Activated naive CD4-positive, alpha-beta T cell (primary cell): ENCODE measurements at places on chromosomes 1 and 21.

- no peak for DNase-seq
Observed at GRCh38 chr1:179082333-179082998, 596 bp downstream of the TOR3A start.

GRCh38 chr1:57026624-57027354 is 61.0 kb upstream of the C8B start:
- DNase-seq, result no peak

DNA sequence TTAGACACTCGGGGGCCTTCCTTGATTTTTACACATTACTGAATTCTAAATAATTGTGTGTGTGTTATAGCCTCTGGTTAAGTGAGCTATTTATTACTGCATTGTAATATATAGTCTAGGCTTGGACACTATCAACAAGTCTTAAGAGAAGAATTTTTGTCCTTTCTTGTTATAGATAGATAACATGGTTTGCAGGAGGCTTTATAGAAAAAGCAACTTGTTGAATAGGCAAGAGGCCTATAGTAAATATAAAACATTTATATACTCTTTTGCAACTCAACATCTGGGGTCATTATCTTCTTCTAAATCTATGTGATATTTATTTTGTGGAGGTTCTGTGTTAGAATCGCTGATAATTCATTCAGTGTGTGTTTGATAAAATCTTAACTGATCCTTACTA is 293.8 kb downstream of the NFIA start:
- no peak for DNase-seq

- no peak for DNase-seq
Observed at GRCh38 chr21:32184485-32184884, 94.4 kb downstream of the MIS18A start.

GRCh38 chr1:59223989-59224634 is 72.8 kb upstream of the FGGY start:
- DNase-seq, result no peak

DNA sequence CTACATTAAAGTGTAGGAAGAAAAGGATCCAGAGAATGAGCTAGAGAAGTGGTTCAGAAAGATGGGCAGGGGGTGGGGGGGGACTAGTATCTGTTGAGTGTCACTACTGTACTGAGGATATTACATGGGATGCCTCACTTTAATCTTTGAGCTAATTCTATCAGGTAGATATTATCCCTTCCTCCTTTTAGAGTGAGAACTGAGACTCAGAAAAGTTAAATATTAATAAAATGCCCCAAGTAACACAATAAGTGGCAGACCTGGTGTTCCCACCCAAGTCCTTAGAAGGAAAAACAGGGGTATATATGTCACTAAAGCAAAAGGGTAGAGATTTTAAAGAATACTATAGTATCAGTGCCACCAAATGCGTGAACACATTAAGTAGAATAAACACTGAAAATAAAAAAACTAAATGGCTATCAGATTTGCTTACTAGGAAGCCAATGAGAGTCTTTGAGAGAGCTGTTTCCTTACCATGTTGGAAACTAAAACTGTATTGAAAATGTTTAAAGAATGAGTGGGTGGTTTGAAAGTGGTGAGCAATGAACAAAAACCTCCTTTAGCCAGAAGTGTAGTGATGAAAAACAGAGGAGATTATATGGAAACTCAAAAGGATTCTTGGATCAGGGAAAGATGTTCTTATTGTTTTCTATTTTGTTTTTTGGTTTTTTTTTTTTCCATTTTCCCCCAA is 230.8 kb downstream of the BARHL2 start:
- no peak for DNase-seq

DNA sequence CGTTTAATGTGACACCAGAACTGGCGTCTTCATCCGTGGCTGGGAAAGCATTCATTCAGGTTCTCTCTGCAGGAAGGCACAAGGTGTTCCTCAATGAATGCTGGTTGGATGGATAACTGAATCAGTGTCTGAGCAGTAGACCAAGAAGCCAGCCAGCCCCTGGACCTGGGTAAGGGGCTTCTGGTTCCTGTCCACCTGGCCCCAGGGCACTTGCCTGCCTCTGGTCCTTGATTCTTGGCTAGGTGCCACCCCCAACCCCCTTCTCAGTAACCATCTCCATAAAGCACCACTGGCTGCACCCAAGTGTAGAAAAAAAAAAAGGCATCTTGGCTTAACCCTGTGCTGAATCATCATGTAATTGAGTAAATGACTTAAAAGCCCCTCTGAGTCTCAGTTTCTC is 59.1 kb downstream of the KCND3 start:
- DNase-seq, result no peak

DNA sequence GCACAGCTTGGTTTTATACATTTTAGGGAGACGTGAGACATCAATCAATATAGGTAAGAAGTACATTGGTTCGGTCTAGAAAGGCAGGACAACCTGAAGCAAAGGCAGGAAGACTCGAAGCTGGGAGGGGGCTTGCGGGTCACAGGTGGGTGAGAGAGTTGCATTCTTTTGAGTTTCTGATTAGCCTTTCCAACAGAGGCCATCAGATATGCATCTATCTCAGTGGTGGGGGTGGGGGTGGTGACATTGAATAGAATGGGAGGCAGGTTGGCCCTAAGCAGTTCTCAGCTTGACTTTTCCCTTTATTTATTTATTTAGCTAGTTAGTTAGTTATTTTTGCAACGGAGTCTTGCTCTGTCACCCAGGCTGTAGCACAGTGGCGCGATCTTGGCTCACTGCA is 85.6 kb downstream of the WDR4 start:
- no peak for DNase-seq

- no peak for DNase-seq
Observed at GRCh38 chr1:105934806-105935205, 1121.7 kb upstream of the PRMT6 start.

- no peak for DNase-seq
Observed at GRCh38 chr1:22611530-22611947, 24.9 kb upstream of the C1QA start.

GRCh38 chr1:245420926-245421325 is 266.1 kb downstream of the KIF26B start:
- no peak for DNase-seq

DNA sequence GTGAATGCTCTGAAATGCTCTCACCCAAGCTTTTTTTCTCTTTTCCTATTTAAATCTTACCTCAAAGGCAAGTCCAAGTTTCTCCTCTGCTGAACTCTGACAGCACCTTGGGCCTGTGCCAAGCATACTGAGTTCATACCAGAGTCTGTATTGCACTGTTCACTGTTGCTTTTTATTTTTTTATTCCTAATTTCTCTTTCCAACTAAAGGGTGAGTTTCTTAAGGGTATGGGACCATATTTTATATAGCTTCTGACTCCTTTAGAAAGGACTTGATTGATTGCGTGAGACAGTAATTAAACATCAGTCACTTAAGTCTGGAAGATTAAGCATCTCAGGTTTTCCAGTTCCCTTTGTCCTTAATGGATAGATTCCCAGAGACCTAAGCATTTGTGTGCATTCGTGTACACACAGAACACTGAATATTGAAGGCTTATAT is 69.9 kb downstream of the CACHD1 start:
- DNase-seq, result no peak

GRCh38 chr1:106178791-106179190 is 877.7 kb upstream of the PRMT6 start:
- no peak for DNase-seq

DNA sequence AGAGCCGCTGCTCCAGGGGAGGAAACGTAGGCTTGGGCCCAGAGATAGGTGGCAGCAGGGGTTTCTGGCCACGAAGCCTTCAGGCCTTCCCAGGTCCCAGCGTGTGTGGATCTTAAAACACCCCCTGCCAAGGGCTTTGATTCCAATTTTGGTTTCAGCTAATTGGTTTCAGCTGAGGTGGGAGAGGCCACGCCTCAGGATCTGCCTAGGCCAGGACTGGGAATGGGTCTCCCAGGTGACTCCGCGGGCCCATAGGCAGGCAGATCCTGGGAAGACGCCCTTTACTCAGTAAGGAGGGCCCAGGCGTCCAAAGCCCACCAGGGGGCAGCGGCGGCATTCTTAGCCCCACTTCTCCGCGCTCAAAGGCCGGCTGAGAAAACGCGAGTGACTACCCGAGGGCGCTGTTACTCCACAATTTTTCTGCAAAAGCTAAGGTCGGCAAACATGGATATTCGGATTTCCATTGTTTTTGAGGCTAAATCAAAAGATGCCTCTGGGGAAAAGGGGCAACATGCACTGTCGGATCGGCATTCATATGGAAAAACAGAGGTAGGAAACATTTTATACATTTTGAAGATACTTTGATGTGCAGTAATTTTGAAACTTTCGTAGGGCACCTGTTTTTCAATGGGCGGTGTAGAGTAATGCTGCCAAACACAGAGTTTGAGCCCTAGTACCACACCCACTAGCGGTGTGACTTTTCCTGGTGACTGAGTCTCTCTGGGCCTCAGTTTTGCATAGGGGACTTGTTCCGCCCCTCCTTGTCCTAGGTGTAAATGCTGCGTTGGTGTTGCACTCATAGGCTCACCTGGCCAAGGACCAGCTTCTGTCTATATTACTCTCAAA is 31.8 kb upstream of the BCL10 start:
- no peak for DNase-seq

DNA sequence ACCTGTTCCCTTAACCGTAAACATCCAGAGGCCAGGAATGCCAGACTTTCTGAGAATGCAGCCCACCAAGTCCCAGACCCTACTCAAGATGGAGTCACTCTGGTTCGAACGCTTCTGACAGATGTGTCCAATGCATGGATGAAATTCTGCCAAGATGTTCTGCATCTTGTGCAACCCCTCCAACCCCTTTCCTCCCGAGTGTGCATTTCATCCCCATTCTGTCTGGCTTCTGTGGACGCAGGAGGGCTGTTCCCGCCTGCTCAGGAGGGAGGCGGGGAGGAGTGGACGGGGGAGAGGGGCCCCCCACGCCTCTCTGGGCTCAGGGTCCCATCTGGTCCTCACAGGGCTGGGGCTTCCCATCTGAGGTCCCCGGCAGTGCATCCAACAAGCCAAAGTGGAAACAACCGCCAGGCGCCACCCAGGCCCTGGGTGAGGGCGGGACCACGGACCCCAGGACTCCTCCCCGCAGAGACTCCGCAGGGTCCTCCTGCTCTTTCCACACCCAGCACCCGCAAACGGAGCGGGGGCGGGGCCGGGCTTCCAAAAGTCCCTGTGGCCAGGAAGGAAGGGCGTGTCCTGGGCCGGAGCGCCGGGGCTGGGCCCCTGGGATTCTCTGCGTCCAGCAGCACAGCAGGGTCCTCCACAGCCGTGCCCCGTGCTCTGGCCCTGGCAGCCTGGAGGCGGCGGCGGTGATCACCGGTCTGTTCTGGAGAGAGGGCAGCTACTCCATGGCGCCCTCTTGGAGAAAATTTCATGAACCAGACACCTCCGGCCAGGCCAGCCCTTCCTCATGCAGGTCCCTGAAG is 27.8 kb upstream of the SUMO3 start:
- no peak for DNase-seq

GRCh38 chr1:158146739-158147138 is 34.0 kb upstream of the CD1D start:
- no peak for DNase-seq

DNA sequence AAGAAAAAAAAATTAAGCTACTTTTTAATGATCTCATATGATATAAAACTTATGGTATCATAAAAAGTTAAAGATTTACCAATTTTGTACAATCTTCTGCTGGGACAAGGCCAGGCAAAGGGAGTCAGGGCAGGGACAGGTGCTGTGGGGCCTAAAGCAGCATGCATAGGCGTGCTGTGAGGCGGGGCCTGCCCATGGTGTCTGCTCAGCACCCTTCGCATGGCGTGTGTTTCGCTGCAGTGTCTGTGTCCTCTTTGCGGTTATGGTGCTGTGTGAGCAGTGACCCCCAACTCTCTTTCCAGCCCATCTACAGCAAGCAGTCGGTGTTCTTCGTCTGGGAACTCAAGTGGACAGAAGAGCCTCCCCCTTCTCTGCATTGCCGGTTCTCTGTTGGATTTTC is 13.4 kb upstream of the PWP2 start:
- no peak for DNase-seq

DNA sequence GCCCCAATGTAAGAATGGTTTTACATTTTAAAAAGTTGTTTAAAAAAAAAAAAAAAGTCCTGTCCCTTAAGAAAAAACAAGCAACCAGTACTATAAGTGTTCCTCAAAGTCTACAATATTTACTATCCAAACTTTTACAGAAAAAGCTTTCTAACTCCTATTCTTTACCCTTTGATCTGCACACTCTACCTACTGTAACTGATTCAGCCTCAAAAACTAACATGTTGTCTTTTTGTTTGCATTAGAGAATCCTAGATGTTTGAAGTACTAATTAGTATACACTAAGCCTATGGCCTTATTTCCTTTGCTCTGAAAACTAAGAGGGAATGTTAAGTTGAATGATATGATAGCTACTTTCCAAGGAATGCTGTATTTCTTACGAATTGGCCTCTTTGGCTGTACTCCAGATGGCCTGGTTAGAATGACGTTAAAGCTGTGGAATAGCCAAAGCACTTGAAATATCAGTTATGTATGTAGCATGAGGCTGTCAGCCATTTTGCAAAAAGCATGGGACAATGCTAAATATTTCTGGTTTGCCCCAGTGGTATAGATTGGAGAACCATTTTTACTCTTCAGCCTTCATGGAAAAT is 234.8 kb downstream of the GPR52 start:
- DNase-seq, result no peak

GRCh38 chr1:50978144-50978851 is 8.3 kb downstream of the CDKN2C start:
- DNase-seq, result no peak

GRCh38 chr1:98962156-98962555 is 42.5 kb downstream of the PLPPR5 start:
- no peak for DNase-seq

GRCh38 chr21:45067462-45068285 is 6.7 kb upstream of the ADARB1 start:
- no peak for DNase-seq

DNA sequence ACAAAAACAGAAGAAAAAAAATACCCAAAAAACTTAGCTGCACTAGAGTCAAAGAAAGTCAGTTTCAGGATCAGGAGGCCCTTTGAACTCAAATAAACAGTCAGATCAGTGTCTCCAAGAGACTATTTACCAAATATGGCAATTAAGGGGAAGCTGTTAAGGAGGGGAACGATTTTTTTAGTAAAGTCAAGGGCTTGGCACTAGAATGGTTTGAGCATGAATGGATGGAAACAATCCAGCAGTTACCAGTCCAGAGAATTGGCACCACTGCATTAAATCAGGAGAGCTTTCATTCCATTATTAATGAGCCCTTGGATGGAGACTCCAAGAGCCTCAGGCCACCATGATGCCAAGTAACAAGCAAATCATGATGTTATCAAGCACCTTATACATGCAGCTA is 7.2 kb downstream of the TRAPPC3 start:
- no peak for DNase-seq

DNA sequence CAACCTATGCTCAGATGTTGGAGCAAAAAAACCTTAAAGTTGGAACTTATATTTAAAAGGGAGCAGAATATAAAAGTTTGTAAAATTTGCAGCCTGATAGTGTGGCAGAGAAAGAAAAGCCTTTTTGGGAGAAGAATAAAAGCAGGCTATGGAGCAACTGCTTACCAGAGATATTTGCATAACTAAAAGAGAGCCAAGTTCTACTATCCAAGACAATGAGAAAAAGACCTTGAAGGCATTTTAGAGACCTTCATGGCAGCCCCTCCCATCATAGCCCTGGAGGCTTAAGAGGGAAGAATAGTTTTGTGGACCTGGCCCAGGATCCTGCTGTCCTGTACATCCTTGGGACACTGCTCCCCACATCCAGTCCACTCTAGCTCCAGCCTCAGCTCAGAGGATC is 312.5 kb upstream of the ZRANB2 start:
- no peak for DNase-seq

GRCh38 chr21:18148401-18148800 is 96.2 kb upstream of the CHODL start:
- no peak for DNase-seq
